ENCODE measurements at places on chromosomes 2 and 18. TPM values are rescaled to one million over a fixed set of nuclear protein-coding genes. Genes with fewer than 3 reads are reported as not detected.

TLX2 gene
- total RNA-seq = 0.69 TPM

HTR2B gene
- 0.40 TPM for total RNA-seq

ALLC gene
- 8.2 TPM for total RNA-seq

DNA sequence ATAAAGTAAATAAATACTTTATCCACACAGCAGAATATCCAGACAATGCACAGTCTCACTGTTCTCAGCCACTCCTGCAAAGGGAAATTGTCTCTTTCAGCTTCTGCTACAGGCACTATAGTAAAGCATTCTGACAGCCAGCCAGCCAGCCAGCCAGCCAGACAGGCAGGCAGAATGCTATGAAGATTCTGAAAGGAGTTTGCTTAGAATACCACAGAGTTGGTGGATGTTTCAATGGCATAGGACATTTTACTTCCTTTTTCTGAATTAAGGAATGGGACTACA lies 116.1 kb upstream of the CYP26B1 start:
- no peaks in the 10 kb centered on the region for H3K36me3 ChIP-seq
- H3K4me1 ChIP-seq = peaks cover 5% of the 10 kb centered on the region
- H3K4me3 ChIP-seq = no peak overlapping the region
- H3K27me3 ChIP-seq = no peaks in the 10 kb centered on the region

DNA sequence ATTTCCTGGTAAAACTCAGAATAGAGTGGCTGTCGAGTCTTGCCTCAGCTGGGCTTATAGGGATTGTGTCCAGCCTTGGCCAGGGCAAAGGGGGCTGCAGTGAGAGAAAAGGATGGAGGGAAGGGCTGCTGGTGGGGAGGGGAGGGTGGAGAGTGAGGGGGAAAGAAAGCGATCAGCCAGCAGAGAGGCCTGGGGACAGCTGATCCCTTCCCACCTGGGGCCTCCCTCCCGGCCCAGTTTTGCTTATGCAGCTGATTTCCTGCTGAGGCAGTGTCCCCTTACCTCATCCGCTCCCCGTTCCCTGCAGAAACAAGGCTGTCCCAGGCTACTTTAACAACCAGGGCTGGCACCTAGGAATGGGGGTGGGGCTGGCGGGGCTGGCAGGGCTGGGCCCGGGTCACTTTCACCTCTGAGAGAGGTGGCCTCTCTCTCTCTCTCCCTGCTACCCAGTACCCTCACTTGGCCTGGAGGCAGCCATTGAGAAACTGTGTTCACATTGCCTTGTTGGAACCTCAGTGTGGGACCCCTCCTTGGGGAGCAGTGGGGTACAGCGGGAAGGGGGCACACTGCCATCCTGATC lies 12.2 kb upstream of the GMPPA start:
- peaks cover 29% of the 10 kb centered on the region for H3K4me1 ChIP-seq
- no peak overlapping the region for H3K27ac ChIP-seq
- H3K36me3 ChIP-seq = peaks cover 61% of the 10 kb centered on the region
- peaks cover 45% of the 10 kb centered on the region for H3K27me3 ChIP-seq

- H3K4me1 ChIP-seq = no peaks in the 10 kb centered on the region
- no peaks in the 10 kb centered on the region for H3K27me3 ChIP-seq
- DNase-seq = no peak
- no peak overlapping the region for H3K27ac ChIP-seq
- no peak overlapping the region for H3K4me3 ChIP-seq
- no peaks in the 10 kb centered on the region for H3K36me3 ChIP-seq
These were observed 84.0 kb downstream of the MSH2 start for GRCh38 chr2:47486841-47487497.

DNA sequence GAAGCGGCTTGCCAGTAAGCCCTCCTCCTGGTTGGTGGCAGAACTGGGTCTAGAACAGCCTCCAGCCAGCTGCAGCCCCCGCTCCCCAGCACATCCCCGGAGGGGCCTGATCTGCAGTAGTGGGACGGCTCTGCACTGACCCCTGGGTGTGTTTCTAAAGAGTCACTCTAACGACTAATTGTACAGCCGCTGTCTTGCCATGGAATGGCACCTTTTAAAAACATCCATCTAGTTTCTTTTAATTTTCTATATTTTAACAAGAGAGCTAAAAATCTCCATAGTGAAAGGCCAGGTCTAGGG lies 82.0 kb downstream of the MTCL1 start:
- peaks cover 38% of the 10 kb centered on the region for H3K36me3 ChIP-seq
- H3K27ac ChIP-seq = no peak overlapping the region
- H3K4me1 ChIP-seq = peaks cover 29% of the 10 kb centered on the region
- H3K4me3 ChIP-seq = no peak overlapping the region

ADD2 gene
- 22.7 TPM for total RNA-seq

GRCh38 chr2:109538546-109538945 lies 75.2 kb downstream of the SEPTIN10 start:
- no peaks in the 10 kb centered on the region for H3K36me3 ChIP-seq
- H3K4me1 ChIP-seq = peaks cover 3% of the 10 kb centered on the region
- H3K27me3 ChIP-seq = no peaks in the 10 kb centered on the region
- no peak overlapping the region for H3K27ac ChIP-seq
- no peak overlapping the region for H3K4me3 ChIP-seq

DNA sequence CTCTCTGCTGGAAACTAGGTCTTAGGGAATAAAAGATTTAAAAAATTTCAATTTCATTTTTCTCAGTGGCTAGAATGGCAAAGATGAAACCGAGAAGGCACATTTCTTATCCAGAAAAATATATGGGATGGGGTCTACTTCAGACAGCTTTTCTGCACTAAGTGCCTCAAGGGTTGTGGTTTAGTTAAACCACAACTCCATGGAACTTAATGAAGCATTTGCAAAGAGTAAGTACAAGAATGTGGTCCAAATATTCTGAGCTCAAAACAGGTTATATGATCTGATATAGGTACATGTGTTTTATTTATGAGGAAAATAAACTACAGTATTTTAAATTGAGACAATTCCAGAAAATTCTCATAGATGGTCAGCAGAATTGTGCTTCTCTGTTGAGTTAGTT lies 101.8 kb upstream of the FZD5 start:
- no peaks in the 10 kb centered on the region for H3K4me1 ChIP-seq
- H3K27me3 ChIP-seq = no peaks in the 10 kb centered on the region
- H3K4me3 ChIP-seq = no peak overlapping the region
- no peaks in the 10 kb centered on the region for H3K36me3 ChIP-seq
- H3K27ac ChIP-seq = no peak overlapping the region

DNA sequence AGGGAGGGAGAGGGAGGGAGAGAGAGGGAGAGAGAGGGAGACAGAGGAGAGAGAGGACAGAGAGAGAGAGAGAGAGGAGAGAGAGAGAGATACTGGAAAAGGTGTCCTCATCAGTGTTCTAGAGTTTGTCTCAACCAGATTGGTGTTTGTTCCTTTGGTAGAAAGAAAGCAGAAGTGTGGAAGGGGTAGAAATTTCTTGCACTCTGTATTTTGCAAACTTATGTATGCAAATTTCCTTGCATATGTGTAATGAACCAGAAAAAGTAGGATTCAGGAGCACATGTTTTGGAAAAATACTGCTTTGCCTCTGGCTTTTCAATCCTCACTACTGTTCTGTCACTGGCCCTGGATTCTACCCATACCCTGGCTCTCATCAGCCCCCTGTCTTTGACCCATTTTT lies 1.1 kb upstream of the SP140 start:
- H3K4me1 ChIP-seq = peaks cover 3% of the 10 kb centered on the region
- H3K36me3 ChIP-seq = no peaks in the 10 kb centered on the region
- H3K27ac ChIP-seq = no peak overlapping the region
- no peaks in the 10 kb centered on the region for H3K27me3 ChIP-seq
- no peak overlapping the region for H3K4me3 ChIP-seq
- no peak for DNase-seq

- H3K4me3 ChIP-seq = no peak overlapping the region
- no peaks in the 10 kb centered on the region for H3K4me1 ChIP-seq
- no peak overlapping the region for H3K27ac ChIP-seq
- DNase-seq = no peak
- no peaks in the 10 kb centered on the region for H3K27me3 ChIP-seq
These were observed 276.1 kb downstream of the RIT2 start for GRCh38 chr18:42839408-42839807.

PPP1R1C gene
- total RNA-seq = 9.8 TPM

- no peaks in the 10 kb centered on the region for H3K36me3 ChIP-seq
- no peak overlapping the region for H3K4me3 ChIP-seq
- H3K27me3 ChIP-seq = no peaks in the 10 kb centered on the region
- no peaks in the 10 kb centered on the region for H3K4me1 ChIP-seq
- no peak overlapping the region for H3K27ac ChIP-seq
These were observed 670.4 kb downstream of the CBLN2 start for GRCh38 chr18:71873695-71874094.

DNA sequence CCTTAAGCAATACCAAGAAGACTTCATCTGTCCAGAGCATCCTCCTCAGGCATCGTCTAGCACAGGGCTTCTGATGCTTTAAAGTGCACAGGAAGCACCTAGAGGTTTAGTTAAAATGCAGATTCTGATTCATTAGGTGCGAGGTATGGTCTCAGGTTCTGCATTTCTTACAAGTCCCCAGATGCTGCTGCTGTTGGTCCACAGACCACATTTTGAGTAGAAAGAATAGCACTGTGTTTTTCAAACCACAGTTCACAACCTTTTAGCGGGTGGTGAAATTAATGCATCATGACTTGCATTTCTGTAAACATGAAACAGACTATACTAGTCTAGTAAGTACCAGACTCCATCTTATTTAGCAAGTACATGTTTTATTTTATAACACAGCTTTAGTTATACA lies 134.6 kb downstream of the TMEFF2 start:
- H3K27ac ChIP-seq = no peak overlapping the region
- no peaks in the 10 kb centered on the region for H3K27me3 ChIP-seq
- H3K4me3 ChIP-seq = no peak overlapping the region
- no peak for DNase-seq
- H3K4me1 ChIP-seq = no peaks in the 10 kb centered on the region

DNA sequence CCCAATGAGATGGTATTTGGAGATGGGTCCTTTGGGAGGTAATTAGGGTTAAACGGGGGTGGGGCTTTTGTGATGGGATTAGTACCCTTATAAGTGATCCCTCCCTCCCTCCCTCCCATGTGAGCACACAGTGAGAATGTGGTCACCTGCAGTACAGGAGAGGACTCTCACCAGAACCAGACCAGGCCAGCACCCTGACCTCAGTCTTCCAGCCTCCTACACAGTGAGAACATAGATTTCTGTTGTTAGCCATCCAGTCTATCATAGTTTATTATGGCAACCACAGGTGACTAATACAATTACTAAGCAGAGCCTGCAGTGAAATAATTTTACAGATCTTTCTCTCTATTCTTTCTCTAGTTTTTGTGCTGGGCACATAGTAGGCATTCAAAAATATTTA lies 137.7 kb upstream of the PKDCC start:
- no peak overlapping the region for H3K4me3 ChIP-seq
- no peaks in the 10 kb centered on the region for H3K4me1 ChIP-seq
- H3K36me3 ChIP-seq = no peaks in the 10 kb centered on the region

- H3K4me1 ChIP-seq = no peaks in the 10 kb centered on the region
- peaks cover 37% of the 10 kb centered on the region for H3K36me3 ChIP-seq
- no peak overlapping the region for H3K27ac ChIP-seq
- DNase-seq = no peak
- no peak overlapping the region for H3K4me3 ChIP-seq
These were observed 17.0 kb upstream of the MPP4 start for GRCh38 chr2:201715459-201715858.

- no peaks in the 10 kb centered on the region for H3K27me3 ChIP-seq
- peak overlapping the region; percentile 41 for H3K27ac ChIP-seq
- no peaks in the 10 kb centered on the region for H3K36me3 ChIP-seq
- no peak for DNase-seq
These were observed 207.1 kb downstream of the ZNF521 start for GRCh38 chr18:25144820-25145219.

DNA sequence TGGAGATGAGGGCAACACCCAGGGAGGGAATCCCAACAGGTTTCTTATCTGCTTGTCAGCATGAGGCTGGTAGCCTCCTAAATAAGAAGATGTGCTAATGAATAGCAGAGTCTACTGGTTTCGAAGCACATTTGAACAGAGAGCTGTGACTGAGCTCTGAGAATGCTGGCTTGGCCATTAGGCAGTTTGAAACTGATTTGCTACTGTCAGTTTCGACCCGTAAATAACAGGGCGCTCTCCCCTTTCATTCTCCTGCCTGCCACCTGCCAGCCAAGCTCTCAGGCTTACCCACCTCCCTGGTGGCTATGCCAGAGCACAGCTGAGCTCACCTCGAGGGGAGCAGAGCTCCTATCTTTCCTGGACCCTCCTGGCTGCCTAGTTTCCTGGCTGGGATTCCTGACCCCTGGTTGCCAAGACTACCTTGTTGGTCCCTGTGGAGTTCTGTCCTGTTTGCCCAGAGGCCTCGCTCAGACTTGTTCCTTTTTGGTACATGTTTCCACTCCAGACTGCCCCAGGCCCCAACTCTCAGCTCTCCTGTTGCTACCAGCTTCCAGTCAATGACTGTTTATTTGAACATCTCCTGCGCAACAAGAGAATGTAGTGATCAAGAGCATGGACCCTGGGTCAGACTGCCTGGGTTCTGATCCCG lies 102.3 kb upstream of the ALPP start:
- H3K27ac ChIP-seq = peak overlapping the region; percentile 58
- DNase-seq = no peak
- no peaks in the 10 kb centered on the region for H3K36me3 ChIP-seq
- no peak overlapping the region for H3K4me3 ChIP-seq
- no peaks in the 10 kb centered on the region for H3K27me3 ChIP-seq
- H3K4me1 ChIP-seq = peaks cover 15% of the 10 kb centered on the region

DNA sequence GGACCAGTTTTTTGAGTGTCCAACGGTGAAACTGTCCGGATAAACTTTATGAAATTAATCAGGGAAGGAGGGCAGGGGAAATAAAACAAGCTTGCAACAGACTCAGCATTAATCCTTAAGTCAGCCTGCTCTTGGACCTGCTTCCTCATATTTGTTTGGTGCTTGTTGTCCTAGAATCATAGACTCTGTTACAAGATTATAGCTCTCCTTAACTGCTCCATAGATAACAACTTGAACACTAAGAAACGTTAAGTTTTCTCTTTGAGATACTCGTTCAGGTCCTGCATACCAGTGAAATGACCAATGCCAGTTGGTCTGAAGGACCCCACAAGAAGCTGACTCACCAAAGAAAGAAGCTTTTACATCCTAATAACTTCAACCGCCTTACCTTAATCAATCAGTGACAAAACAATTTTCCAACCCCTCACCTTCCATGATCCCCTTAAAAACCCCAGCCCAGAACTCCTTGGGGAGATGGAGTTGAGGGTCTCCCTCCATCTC lies 493.2 kb downstream of the PID1 start:
- no peaks in the 10 kb centered on the region for H3K4me1 ChIP-seq
- H3K27me3 ChIP-seq = no peaks in the 10 kb centered on the region
- H3K36me3 ChIP-seq = no peaks in the 10 kb centered on the region
- no peak overlapping the region for H3K27ac ChIP-seq

MYO3B gene
- 0.61 TPM for total RNA-seq

DNA sequence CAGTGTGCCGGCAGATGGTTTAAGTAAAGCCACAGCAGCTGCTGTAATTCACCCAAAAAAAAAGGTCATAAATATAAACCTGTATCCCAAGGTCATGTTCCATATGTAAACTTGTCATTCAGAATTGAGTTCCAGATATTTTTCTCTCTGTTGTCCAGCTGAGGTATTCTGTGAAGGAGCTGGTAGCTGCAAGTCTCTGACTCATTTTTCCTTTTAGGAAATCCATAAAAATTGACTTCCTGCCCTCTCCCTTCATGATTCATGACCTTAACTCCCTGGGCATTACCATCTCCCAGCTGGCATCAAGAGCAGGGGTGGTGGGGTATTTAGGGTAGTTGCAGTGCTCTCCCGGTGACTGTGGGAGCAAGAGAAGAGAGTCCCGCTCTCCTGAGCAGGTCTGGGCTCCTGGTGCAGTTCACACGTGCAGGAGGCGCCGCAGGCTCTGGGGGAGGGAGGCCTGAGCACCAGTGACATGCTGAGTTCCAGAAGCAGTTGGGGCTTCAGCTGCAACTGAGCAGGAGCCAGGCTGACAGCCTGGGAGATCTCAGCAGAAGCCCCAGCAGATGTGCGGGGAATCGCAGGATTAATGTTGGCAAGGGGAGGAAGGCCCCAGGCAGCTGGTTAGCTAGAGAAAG lies 192.6 kb downstream of the MGAT5 start:
- H3K27ac ChIP-seq = no peak overlapping the region
- no peaks in the 10 kb centered on the region for H3K27me3 ChIP-seq
- peaks cover 35% of the 10 kb centered on the region for H3K4me1 ChIP-seq
- DNase-seq = no peak
- peaks cover 53% of the 10 kb centered on the region for H3K36me3 ChIP-seq
- no peak overlapping the region for H3K4me3 ChIP-seq
